ENCODE measurements at places on chromosomes 2 and 18.
A peak's percentile ranks its signal among the peaks of the same experiment; 100 is the strongest.

DNA sequence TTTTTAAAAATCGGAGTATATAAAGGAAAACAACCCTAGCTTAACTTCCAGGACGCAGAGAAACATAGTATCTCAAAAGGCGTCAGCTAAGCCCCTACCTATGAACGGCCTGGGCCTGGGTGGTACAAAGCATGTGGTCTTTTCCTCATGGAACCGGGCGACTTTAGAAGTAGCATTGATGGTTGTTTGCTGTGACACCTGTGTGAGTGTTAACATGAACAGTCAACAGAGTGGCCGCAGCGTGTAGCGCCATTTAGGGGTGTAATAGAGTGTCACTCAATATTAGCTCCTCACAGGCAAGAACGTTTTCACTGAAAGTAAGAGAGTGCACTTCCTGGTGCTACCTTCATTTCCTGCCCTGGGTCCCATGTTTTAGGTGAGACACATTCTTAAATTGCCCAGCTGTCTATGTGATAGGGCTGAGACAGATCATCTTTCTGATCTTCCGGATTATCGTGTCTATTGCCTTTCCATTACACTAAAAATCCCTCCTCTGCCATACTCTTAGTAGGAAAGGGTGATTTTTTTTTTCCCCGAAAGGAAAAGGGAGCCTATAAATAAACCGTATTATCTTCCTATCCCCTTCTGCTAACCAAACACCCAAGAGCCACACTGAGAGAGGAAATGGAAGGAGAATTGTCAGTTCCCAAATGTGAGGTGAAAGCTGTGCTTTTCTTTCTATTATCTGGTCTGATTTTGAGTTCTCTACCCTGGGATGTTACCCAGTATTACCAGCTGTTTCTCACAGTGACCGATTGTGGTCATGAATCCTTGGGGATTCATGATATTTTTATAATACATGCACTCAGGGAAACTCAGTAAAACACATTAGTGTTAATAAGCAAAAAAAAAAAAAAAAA lies 1.3 kb downstream of the GORASP2 start:
- peak; percentile 38 for DNase-seq

DNA sequence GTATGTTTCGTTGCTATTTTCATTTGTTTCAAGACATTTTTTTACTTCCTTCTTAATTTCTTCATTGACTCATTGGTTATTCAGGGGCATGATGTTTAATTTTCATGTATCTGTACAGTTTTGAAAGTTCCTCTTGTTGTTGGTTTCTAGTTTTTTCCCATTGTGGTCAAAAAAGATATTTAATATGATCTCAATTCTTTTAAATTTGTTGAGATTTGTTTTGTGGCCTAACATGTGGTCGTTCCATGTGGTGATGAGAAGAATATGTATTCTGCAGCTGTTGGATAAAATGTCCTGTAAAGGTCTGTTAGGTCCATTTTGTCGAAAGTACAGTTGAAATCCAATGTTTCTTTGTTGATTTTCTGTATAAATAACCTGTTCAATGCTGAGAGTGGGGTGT lies 110.3 kb upstream of the MAP4K4 start:
- DNase-seq: no peak

- DNase-seq: no peak
Measured at GRCh38 chr2:191933307-191934105, 86.6 kb upstream of the CAVIN2 start.

DNA sequence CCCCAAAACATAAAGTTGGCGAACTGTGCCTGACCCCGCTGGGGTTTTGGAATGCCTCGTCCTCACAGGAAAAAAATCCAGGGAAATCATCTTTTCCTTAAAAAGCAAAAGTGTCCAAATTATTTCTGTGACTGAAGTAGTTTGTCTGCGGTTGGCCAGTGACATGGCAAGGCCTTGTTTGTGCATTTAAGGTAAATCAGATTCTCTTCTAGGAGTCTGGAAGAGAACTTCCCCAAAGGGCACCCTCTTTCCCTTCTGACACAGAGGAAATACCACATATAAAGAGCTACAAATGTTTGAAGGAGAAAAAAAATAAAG lies 737 bp upstream of the CYB5A start:
- peak; percentile 29 for DNase-seq

GRCh38 chr2:33086400-33087015 lies 139.8 kb downstream of the LTBP1 start:
- DNase-seq: no peak

DNA sequence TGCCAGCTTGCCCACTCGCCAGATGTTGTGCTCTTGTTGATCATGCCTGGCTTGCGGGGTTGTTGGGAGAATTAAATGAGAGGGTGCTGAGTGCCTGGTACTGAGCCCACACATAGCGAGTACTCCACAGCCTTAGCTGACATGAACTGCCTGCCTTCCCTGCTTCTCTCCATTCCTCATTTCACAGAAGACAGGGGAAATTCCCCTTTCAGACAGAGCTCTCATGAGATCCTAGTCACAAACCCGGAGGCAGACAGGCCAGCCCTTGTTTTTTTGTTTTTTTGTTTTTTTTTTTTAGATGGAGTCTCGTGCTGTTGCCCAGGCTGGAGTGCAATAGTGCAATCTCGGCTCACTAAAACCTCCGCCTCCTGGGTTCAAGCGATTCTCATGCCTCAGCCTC lies 17.1 kb upstream of the DNMT3A start:
- DNase-seq: no peak

DNA sequence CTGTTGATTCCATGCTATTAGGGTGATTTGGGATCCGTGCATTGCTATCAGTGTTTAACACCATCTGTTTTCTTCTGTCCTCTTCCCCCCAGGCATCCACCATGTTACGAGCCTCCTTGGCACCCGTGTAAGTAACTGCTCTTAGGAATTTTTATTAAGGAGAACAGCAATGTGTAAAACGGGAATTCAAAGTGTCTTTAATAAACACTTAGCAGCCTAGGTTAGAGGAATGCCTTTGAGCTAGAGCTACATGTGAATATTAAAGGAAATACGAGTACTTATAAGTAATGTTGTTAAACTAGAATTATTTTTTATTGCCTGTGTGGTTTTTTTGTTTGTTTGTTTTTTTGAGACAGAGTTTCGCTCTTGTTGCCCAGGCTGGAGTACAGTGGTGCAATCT lies 58.1 kb downstream of the ARMC9 start:
- DNase-seq: no peak

GRCh38 chr2:177783091-177783490 lies 289.5 kb downstream of the PDE11A start:
- DNase-seq: no peak

DNA sequence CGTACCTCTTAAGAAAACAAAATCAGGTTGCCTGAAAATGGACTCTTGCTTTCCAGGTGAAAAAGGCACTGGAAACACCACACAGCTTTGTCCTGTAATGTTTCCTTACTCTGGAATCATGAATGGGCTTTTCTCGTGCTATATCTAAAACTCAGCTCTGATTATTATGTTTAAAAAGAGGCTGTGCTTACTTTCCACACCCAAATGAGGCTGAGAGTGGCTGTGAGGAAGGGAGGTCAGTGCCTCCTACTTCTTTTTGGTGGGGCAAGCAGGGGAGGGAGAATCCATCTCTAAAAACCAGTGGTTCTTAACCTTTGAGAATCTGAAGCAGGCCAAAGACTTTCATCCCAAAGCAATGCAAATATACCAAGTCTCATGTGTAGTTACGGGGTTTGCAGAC lies 148.6 kb downstream of the FAM210A start:
- DNase-seq: no peak

Measured in cerebellar cortex (tissue), 1 donor.